Placental pericyte (primary cell): ENCODE measurements at places on chromosomes 4 and X. TPM values are rescaled to one million over a fixed set of nuclear protein-coding genes. Genes with fewer than 3 reads are reported as not detected.

Gene MAGEA9B
- not detected in 2 replicates for total RNA-seq

Gene DUSP21
- total RNA-seq: not detected in 2 replicates

Gene TMPRSS11F
- total RNA-seq: not detected in 2 replicates

Gene BMPR1B
- under 0.01 and 0.72 TPM in 2 replicates for total RNA-seq

Gene TECRL
- total RNA-seq: not detected in 2 replicates

Gene STBD1
- total RNA-seq: 2.6 and 4.0 TPM in 2 replicates

Gene EREG
- 1.3 and 20.9 TPM in 2 replicates for total RNA-seq

Gene CXCL6
- total RNA-seq: 10.6 and 46.2 TPM in 2 replicates

Gene NOX1
- 0.22 TPM in 1 of 2 replicates, not detected in the other for total RNA-seq

Gene RNF150
- total RNA-seq: 0.22 and 1.1 TPM in 2 replicates

Gene GASK1B
- total RNA-seq: 22.0 and 53.6 TPM in 2 replicates

Gene PABPC4L
- 6.6 and 7.7 TPM in 2 replicates for total RNA-seq

Gene HELT
- total RNA-seq: not detected in 2 replicates

Gene CCSER1
- 0.14 TPM in 1 of 2 replicates, not detected in the other for total RNA-seq

Gene PF4V1
- total RNA-seq: 0.57 TPM in 1 of 2 replicates, not detected in the other

Gene HSFX2
- total RNA-seq: 0.14 TPM in 1 of 2 replicates, not detected in the other

Gene ARSJ
- total RNA-seq: 23.9 and 72.7 TPM in 2 replicates

Gene MAOB
- under 0.01 TPM in 1 of 2 replicates, not detected in the other for total RNA-seq
